ENCODE measurements at places on chromosomes 3 and 15. TPM values are rescaled to one million over a fixed set of nuclear protein-coding genes. Genes with fewer than 3 reads are reported as not detected.

- H3K36me3 ChIP-seq = no peaks in the 10 kb centered on the region
- H3K27ac ChIP-seq = no peak overlapping the region
- no peaks in the 10 kb centered on the region for H3K4me1 ChIP-seq
- H3K4me3 ChIP-seq = no peak overlapping the region
- DNase-seq = no peak
- no peaks in the 10 kb centered on the region for H3K27me3 ChIP-seq
Measured at GRCh38 chr15:72833561-72833960, 50.0 kb upstream of the ADPGK start.

DNA sequence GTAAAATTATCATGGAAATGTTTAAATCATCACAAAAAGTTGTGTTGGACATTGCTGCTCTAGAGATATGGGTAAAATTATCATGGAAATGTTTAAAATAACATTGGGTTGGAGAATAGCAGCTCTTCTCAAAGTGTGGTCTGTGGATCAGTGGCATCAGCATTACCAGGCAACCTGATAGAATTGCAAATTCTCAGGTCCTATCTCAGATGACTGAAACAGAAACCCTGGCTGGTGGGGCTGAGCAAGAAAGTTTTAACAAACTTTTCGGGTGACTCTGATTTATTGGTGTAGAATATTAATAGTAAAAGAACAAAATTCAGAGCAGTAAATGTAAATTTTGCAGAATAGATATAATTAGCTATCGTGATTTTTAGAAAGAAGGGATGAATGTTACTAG is 28.9 kb downstream of the NXPE3 start:
- DNase-seq = no peak
- H3K36me3 ChIP-seq = no peaks in the 10 kb centered on the region
- no peaks in the 10 kb centered on the region for H3K27me3 ChIP-seq
- H3K4me3 ChIP-seq = no peak overlapping the region
- H3K4me1 ChIP-seq = peaks cover 25% of the 10 kb centered on the region
- no peak overlapping the region for H3K27ac ChIP-seq

Gene ZCWPW2
- polyA plus RNA-seq = 2.7 TPM

Gene WDR6
- polyA plus RNA-seq = 217 TPM

Gene RFTN1
- polyA plus RNA-seq = 62.4 TPM

GRCh38 chr15:38226608-38227266 is 25.9 kb upstream of the SPRED1 start:
- no peak for DNase-seq
- H3K27ac ChIP-seq = no peak overlapping the region
- H3K27me3 ChIP-seq = no peaks in the 10 kb centered on the region
- no peak overlapping the region for H3K4me3 ChIP-seq
- H3K4me1 ChIP-seq = no peaks in the 10 kb centered on the region

- H3K36me3 ChIP-seq = no peaks in the 10 kb centered on the region
- DNase-seq = no peak
- no peak overlapping the region for H3K4me3 ChIP-seq
- no peak overlapping the region for H3K27ac ChIP-seq
- peaks cover 8% of the 10 kb centered on the region for H3K4me1 ChIP-seq
Measured at GRCh38 chr15:81043281-81043934, 42.7 kb downstream of the TLNRD1 start.

Gene FGF7
- 14.4 TPM for polyA plus RNA-seq

DNA sequence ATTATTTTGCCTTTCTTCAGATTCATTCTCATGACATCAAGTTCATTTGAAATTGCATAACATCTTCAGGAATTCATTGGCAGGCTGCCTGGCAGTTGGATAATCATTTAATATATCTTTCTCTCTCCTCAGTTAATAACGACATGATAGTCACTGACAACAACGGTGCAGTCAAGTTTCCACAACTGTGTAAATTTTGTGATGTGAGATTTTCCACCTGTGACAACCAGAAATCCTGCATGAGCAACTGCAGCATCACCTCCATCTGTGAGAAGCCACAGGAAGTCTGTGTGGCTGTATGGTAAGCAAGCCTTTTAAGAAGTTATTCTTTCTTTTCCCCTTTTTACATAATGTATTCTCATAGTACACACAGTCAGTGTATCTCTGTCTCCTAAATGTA is 38.2 kb downstream of the TGFBR2 start:
- no peaks in the 10 kb centered on the region for H3K27me3 ChIP-seq
- H3K4me3 ChIP-seq = no peak overlapping the region
- H3K27ac ChIP-seq = peak overlapping the region; percentile 55
- peaks cover 47% of the 10 kb centered on the region for H3K36me3 ChIP-seq

Gene IMPG2
- 0.66 TPM for polyA plus RNA-seq

Gene RTP3
- not detected for polyA plus RNA-seq

- no peak overlapping the region for H3K27ac ChIP-seq
- no peak for DNase-seq
- no peaks in the 10 kb centered on the region for H3K4me1 ChIP-seq
- no peak overlapping the region for H3K4me3 ChIP-seq
- no peaks in the 10 kb centered on the region for H3K27me3 ChIP-seq
- H3K36me3 ChIP-seq = peaks cover 17% of the 10 kb centered on the region
Measured at GRCh38 chr3:47752716-47753115, 29.0 kb downstream of the SMARCC1 start.

GRCh38 chr3:119236756-119237155 is 3.9 kb downstream of the B4GALT4 start:
- H3K4me1 ChIP-seq = peaks cover 55% of the 10 kb centered on the region
- no peaks in the 10 kb centered on the region for H3K27me3 ChIP-seq
- no peak overlapping the region for H3K27ac ChIP-seq
- no peak for DNase-seq

DNA sequence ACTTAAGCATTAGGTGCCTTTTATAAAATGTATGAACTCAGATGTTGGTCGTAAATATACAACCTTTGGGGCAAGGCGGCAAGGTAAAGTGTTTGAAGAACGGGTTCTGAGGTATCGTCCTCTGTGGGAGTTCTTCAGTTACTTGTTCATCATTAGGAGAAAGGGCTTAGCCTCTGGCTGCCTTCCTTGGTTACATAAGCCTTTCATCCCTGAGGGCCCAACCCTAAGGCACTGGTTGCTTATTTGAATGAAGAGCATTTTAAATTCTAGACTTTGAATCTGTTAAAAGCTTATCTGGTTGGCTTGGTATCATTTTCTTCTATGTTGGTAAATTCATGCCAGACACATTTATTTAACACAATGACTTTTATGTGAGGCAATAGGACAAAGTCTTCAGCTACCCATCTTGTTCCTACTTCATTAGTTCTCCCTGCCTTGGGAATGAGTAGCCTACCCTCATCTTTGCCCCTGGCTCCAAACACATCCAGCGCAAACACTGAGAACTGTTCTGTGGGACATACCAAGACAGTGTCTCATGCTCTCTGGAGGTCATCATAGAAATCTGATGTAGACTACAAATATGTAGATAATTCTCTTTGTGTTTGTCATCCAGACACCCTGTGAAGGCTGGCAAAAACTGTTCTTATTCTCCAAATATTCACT is 12.4 kb upstream of the CCDC80 start:
- no peaks in the 10 kb centered on the region for H3K27me3 ChIP-seq
- no peak for DNase-seq
- H3K4me3 ChIP-seq = no peak overlapping the region
- no peaks in the 10 kb centered on the region for H3K36me3 ChIP-seq
- no peaks in the 10 kb centered on the region for H3K4me1 ChIP-seq

GRCh38 chr15:74768771-74769342 is 13.0 kb upstream of the CSK start:
- H3K4me3 ChIP-seq = no peak overlapping the region
- peak; percentile 85 for DNase-seq
- H3K36me3 ChIP-seq = no peaks in the 10 kb centered on the region
- H3K27ac ChIP-seq = no peak overlapping the region

- no peak overlapping the region for H3K27ac ChIP-seq
- H3K4me1 ChIP-seq = no peaks in the 10 kb centered on the region
- no peak overlapping the region for H3K4me3 ChIP-seq
- H3K36me3 ChIP-seq = no peaks in the 10 kb centered on the region
Measured at GRCh38 chr3:154210986-154211385, 89.8 kb downstream of the ARHGEF26 start.

- peaks cover 9% of the 10 kb centered on the region for H3K36me3 ChIP-seq
- DNase-seq = no peak
Measured at GRCh38 chr15:76465728-76466127, 129.2 kb downstream of the ISL2 start.

Gene TRH
- polyA plus RNA-seq = 0.41 TPM

Gene SLC2A2
- polyA plus RNA-seq = 0.07 TPM

DNA sequence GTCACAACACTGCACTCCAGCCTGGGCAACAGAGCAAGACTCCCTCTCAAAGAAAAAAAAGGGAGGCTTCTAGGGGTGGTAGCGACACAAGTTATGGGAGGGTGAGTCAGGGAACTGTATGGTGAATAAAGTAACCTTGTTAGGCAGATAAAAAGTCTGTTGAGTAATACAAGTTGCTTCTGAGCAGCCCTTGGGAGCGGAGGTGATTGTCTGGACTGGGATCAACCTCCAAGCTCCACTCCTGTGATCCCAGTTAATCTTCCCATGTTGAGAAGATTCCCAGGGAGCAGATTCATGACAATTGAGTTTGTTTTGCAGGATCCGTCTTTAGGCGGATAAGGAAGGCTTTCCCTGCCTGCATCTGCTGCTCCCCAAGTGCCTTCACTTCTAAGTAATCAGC is 335.9 kb downstream of the THSD4 start:
- no peak overlapping the region for H3K4me3 ChIP-seq
- H3K27me3 ChIP-seq = no peaks in the 10 kb centered on the region
- H3K27ac ChIP-seq = no peak overlapping the region
- H3K4me1 ChIP-seq = peaks cover 5% of the 10 kb centered on the region

Gene C3orf70
- 5.6 TPM for polyA plus RNA-seq

Gene PPM1L
- 5.1 TPM for polyA plus RNA-seq

DNA sequence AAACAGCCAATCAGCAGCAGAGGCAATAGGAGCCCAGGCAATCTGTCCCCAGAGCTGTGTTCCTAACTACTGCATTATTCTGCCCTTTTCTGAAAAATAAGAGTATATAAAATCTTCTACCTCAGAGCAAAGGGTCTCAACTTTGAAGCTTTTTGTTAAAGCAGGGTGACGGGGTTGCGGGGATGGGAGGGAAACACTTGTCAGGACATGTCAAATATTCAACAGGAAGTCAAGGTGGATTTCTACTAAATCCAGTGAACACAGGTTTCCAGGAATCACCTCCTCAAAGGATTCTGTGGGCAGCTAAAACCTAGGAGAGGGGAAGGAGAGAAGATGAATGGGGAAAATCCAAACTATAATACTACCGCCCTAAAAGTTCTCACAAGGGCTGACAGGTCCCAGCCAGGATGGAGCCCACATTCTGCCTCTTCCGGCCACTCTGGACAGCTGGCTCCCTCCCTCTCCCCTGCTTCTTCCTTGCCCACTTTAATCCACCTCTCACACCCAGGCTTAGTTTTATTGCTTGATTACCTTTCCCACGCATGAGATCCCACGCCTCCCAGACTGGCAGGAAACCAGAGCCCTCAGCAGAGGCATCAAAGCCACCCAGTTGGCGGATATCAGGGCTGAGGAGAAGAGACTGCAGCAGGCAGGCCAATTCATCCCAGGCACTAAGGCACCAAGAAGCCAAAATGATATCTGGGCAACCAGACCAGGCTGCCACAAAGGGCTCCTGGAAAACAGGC is 77.2 kb downstream of the OSBPL10 start:
- H3K27me3 ChIP-seq = no peaks in the 10 kb centered on the region
- DNase-seq = no peak
- no peaks in the 10 kb centered on the region for H3K4me1 ChIP-seq
- no peak overlapping the region for H3K27ac ChIP-seq

Gene THRB
- polyA plus RNA-seq = 18.1 TPM

GRCh38 chr3:158520433-158520832 is 50.6 kb upstream of the MLF1 start:
- DNase-seq = no peak
- no peak overlapping the region for H3K27ac ChIP-seq
- no peaks in the 10 kb centered on the region for H3K36me3 ChIP-seq
- H3K27me3 ChIP-seq = no peaks in the 10 kb centered on the region
- no peak overlapping the region for H3K4me3 ChIP-seq

- H3K27me3 ChIP-seq = no peaks in the 10 kb centered on the region
- no peak overlapping the region for H3K27ac ChIP-seq
- no peaks in the 10 kb centered on the region for H3K36me3 ChIP-seq
- no peak for DNase-seq
- H3K4me3 ChIP-seq = no peak overlapping the region
Measured at GRCh38 chr3:116413319-116413718, 32.0 kb downstream of the LSAMP start.

Gene HIGD2B
- polyA plus RNA-seq = not detected

GRCh38 chr3:46824211-46824970 is 38.9 kb downstream of the MYL3 start:
- H3K4me1 ChIP-seq = no peaks in the 10 kb centered on the region
- H3K27ac ChIP-seq = no peak overlapping the region
- H3K27me3 ChIP-seq = no peaks in the 10 kb centered on the region
- no peak overlapping the region for H3K4me3 ChIP-seq
- no peaks in the 10 kb centered on the region for H3K36me3 ChIP-seq
- no peak for DNase-seq

- no peaks in the 10 kb centered on the region for H3K27me3 ChIP-seq
- no peaks in the 10 kb centered on the region for H3K4me1 ChIP-seq
- DNase-seq = no peak
Measured at GRCh38 chr3:87626546-87626945, 350.2 kb upstream of the POU1F1 start.

Gene BOC
- polyA plus RNA-seq = 28.2 TPM

- H3K36me3 ChIP-seq = no peaks in the 10 kb centered on the region
- no peak for DNase-seq
- H3K27ac ChIP-seq = no peak overlapping the region
- no peak overlapping the region for H3K4me3 ChIP-seq
- H3K4me1 ChIP-seq = peaks cover 33% of the 10 kb centered on the region
- H3K27me3 ChIP-seq = no peaks in the 10 kb centered on the region
Measured at GRCh38 chr15:41974041-41974440, 1.7 kb upstream of the EHD4 start.

- no peak overlapping the region for H3K4me3 ChIP-seq
- no peak overlapping the region for H3K27ac ChIP-seq
- H3K4me1 ChIP-seq = no peaks in the 10 kb centered on the region
- DNase-seq = no peak
Measured at GRCh38 chr3:148615382-148615781, 82.3 kb upstream of the AGTR1 start.

GRCh38 chr3:43005253-43005652 is 26.1 kb downstream of the GASK1A start:
- H3K36me3 ChIP-seq = no peaks in the 10 kb centered on the region
- no peaks in the 10 kb centered on the region for H3K27me3 ChIP-seq
- H3K4me3 ChIP-seq = no peak overlapping the region
- H3K4me1 ChIP-seq = no peaks in the 10 kb centered on the region
